ENCODE measurements at places on chromosomes 2 and 18.
A peak's percentile ranks its signal among the peaks of the same experiment; 100 is the strongest.

DNA sequence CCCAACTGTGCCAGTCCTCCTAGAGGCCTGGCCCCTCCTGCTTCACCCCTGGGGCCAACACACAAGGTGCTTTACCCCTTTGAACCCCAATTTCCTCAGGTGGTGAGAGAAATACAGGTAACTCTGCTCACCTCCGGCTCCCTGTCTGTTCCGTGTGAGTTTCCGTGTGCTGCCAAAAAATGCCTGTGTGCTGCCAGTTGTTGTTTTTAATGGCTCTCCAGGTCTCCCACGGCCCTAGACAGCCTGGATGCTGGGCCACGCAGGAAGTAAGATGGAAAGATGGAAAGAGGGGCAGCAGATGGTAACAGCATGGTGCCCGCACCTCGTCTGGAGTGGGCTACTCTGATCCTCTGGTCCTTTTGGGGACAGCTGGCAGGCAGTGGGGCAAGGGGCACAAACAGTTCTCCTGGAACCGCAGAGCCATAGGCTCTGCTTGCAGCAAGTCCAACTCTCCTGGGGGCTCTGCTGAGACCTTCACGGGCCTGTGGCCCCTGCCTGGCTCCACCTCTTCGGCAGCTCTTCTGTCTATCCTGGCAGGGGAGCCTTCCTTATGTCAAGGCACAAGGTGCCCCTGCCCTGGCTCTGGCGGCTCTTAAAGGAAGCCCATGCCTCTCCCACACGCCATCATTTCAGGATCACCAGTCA is 4.3 kb upstream of the ARHGEF4 start:
- DNase-seq = no peak

DNA sequence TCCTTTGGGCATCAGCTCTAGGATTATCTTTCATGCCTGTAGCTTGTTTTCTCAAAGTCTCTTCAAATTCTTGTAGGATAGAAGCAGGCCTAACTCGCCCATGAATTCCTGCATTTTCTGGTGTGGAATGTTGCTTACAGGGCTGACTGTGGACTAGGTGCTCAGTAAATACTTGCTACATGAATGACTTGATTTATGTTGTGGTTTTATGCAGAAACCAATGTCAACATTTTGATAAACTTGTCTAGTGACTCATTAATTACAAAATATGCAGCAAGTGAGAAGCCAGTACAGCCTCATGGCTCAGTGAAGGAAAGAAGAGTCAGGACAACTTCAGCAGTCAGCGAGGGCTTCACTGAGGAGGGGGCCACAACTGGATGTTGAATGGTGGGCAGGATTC is 110.6 kb upstream of the SIX2 start:
- DNase-seq = peak; percentile 74

DNA sequence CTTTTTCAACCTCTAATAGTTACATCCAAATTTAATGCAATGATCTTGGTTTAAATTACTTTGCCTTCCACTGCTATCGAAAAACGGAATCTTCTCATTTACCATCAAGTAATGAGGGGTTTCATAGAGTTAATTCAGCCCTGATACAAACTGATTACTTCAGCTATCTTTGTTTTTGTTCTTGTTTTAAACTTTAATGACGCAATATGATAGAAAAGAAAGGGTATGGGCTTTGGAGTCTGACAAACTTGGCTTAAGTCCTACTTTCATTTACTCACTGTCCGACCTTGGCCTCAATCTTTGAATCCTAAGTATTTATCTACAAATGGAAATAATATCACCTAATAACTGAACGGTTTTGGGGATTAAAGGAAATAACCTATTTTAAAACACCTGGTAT is 16.1 kb downstream of the ADAM17 start:
- DNase-seq = no peak

GRCh38 chr18:46199515-46200147 is 95.4 kb downstream of the HAUS1 start:
- peak; percentile 18 for DNase-seq

DNA sequence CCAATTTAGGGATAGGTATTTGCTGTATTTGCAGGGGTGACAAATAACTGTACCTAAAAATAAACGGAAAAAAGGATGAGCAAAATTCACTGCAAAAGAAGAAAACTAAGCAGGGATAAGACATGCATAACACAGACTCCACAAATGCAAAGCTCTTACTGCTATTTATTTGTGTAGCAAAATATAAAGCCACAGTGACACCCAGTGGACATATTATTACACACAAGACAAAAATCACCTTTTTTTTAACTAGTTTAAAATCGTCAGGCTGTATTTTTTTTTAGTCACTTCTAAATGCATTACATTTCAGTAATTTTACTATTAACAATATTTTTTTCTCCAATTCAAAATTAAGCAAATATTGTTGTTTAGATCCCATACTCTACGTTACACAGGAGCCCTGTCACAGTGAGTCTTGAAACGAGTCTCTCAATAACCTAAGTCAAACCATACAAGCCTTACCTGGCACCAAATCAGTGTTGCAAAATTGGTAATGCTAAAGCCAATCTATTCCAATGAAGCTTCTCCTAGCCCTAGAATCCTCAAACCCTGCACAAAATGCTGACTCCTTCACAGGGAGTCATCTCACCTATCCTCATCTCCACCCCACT is 23.7 kb downstream of the METTL4 start:
- DNase-seq = peak; percentile 71

GRCh38 chr2:228039752-228040534 is 141.5 kb downstream of the SPHKAP start:
- DNase-seq = no peak

DNA sequence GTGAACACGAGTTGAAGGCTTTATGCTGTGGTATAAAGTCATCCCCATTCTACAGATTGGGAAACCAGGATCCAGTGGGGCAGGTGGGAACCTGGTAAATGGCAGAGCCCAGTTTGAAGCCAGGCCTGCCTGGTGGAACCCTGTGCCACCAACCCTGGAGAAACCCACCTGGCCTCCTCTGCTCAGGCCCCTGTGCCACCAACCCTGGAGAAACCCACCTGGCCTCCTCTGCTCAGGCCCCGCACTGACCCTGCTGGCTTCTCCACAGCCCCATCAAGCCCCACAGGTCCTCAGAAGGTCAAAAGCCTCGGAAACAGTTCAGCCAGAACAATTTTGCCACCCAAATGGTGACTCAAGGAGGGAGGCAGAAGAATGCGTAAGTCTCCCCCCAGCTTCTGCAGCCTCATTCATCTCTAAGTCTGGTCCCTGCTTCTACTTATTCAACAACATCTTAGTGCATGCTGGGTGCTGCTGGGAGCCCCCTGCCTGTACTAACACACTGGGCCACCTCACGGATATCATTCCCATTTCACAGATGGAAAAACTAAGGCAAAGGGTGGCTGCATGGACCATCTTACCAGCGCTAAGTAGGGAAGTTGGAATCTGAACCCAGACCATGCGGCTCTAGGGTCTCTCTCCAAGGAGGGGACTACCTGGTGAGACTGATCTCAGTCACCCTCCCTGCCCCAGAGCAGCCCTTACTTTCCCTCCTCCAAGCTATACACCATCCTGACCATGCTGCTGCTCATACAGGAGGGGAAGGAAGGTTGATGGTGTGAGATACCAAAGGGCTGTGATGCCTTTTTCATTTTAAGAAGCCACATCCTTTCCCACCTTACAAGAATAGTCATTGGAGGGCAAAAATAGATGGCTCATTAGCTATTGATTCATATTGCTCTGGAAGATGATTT is 93.7 kb upstream of the ID2 start:
- DNase-seq = no peak

DNA sequence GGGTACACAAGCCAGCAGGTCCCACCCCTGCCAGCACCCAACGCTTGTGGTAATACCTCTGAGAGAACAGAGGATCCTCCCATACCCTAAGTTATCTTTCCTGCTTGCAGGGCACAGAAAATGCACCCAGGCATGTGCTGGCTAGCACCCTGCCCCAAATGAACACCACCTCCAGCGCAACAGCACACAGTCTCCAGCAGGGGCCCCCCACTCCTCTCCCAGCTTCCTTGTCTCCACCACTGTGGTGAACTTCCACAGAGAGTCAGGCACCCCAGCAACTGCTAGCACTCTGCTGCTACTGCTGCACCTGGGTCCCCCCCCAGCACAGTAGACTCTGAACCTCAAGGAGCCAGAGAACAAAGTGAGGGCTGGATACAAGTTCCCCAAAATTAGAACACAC is 216.8 kb upstream of the CNTNAP5 start:
- DNase-seq = no peak

GRCh38 chr2:163312713-163313112 is 423.1 kb downstream of the FIGN start:
- DNase-seq = no peak

- DNase-seq = no peak
Measured at GRCh38 chr2:217798743-217799562, 203.8 kb downstream of the TNS1 start.

GRCh38 chr18:25190472-25190871 is 161.5 kb downstream of the ZNF521 start:
- no peak for DNase-seq

DNA sequence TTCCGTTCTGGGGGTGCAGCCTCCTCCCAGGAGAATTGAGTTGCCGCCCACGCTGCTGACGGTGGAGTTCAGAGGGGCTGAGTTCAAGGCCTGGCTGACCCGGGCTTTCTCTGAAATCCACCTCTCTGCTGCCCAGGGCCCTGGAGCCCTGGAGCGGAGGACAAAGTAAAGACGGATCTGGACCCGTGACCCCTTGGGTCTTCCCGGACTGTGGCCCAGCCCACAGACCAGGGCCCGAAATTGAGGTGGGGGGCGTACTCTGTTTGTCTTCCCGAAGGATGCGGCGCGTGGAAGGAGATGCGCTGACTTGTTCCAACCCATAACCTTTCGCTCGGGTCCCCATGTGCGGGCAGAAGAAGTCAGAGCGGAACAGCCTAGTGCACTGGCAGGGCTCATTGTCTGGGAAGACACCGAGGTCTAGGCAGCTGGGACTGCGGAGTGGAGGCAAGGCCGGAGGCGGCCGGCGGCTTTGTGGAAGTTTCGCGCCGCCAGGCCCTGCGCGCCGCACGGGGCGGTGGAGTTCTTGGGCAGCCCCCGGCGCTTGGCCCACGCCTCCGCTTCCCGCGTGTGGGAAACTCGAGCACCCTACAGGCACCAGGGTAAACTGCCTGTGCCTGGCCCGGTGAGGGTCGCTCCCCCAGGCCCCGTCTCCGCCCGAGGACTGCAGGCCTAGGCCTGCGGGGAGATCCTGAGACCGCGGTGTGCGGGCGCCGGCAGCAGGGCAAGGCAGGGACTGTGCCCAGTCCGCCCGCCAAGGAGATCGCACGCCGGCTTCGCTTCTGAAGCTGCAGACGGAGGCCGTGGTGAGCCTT is 9.8 kb downstream of the POU3F3 start:
- no peak for DNase-seq

GRCh38 chr2:25895610-25896009 is 17.3 kb upstream of the ASXL2 start:
- no peak for DNase-seq

DNA sequence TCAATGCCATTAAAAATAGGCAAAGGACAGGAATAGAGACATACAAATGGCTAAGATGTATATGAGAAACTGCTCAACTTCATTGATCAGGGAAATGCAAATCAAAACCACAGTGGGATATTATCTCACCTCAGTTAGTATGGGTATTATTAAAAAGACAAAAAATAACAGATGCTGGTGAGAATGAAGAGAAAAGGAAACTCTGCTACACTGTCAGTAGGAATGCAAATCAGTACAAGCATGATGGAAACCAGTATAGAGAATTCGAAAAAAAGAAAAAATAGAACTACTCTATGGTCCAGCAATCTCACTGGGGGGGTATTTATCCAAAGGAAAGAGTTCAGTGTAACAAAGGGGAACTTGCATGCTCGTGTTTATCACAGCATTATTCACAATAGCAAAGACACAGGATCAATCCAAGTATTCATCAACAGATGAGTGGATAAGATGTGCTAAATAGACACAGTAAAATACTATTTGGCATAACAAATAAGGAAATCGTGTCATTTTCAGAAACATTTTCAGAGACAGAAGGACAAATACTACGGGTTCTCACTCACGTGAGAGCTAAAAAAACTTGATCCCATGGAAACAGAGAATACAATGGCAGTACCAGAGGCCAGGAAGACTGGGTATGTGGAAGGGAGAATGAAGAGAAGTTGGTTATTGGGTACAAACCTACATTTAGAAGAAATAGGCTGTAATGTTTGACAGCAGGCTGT is 60.6 kb downstream of the CCDC74A start:
- no peak for DNase-seq

DNA sequence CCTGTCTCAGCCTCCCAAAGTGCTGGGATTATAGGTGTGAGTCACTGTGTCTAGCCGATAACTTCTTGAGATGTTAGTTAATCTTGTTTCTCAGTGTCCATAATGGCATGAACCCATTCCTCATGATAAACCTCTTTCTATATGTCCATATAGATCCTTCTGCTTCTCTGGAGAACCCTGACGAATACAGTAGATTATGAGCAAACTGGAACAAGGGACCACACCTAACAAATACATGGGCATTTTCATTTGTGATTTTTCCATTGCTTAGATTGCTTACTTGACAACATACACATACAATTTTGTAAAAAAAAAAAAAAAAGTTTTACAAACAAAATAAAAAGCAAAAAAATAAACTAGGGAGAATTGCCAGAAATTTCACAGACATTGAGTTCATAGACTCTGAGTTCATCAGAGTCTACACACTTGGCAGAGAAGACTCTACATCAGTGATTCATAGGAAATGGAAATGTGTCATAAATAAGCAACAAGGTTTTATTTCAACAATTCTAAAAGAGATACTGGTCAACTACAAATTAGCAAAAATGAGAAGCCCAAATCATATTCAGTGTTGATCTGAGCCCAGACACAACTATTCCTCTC is 96.7 kb downstream of the GALR1 start:
- no peak for DNase-seq

- no peak for DNase-seq
Measured at GRCh38 chr18:51188024-51188701, 9.3 kb downstream of the MEX3C start.

DNA sequence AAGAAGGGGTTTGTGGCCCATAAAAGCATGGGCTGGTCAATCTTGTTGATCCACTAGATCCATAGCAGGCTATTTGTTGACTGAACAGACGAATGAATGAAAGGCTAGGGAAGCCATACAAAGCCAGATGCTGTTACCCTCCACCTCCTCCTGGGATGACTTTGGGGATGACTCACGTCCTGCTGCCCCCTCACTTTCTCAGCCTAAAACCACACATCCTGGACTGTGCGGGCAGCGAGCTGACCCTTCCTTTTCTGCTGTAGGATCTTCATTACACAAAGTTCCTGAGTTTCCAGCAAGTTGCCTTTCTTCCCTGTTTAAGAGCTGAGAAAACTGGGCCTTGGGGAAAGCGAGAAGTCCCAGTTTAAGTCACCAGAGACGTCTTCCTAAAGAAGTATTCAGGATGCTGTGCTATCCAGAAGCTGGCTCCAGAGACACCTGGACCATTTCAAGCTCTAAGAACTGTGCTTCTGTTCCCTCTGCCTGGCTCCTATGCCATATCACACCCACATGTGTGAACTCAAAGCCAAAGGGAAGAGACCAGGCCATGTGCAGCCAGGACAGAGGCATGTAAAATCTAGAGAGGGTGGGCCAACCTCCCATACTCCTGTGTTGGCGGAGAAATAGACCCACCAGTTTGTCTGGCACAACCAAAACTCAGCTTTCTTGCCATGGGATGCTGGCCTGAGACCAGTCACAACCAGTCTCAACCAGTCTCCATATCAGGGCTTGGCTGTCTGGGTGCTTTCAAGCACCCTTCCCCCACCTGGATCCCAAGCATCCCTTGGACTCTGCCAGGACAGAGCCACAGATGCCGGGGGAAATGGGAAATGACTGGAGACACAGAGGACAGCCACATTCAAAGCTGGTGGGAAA is 4.7 kb upstream of the SLC20A1 start:
- no peak for DNase-seq
